ENCODE measurements at places on chromosomes 4 and X.

GRCh38 chr4:119038116-119038841 is 97.4 kb upstream of the MYOZ2 start:
- DNase-seq, result no peak

- DNase-seq, result no peak
Observed at GRCh38 chrX:137352101-137352660, 213.7 kb upstream of the ZIC3 start.

DNA sequence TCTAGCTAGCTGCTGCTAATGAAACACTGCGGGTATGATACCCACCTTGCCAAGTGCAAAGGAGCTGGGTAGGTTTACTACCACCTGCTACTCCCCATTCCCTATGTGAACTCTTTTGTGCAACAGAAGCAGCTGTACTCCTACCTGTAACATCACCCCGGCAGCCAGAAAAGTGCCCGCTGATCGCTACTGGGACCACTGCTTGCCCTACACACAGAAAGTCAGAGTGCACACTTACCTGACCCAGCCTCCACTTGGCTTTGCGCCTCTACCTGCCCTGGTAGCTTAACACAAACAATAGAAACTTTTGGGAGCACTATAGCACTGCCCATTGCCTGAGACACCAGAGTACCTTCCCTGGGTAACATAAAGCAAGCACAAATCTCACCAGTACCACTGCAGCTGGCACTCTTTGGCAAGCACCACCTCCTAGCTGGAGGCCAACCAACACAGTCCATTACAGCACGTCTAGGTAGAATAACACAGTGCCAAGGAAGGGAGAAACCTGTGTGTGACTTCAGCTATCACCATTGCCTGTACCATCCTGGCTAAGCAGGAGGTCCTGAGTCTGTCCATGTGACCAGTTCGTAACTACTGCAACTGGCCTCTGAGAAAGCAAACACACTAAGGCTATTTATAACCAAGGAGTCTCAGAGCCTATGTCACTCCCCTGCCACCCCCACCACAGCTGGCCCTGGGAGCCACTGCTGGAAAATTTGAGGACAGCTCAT is 80.1 kb downstream of the CENPC start:
- DNase-seq, result no peak

GRCh38 chrX:10142041-10142599 is 14.7 kb upstream of the CLCN4 start:
- no peak for DNase-seq

DNA sequence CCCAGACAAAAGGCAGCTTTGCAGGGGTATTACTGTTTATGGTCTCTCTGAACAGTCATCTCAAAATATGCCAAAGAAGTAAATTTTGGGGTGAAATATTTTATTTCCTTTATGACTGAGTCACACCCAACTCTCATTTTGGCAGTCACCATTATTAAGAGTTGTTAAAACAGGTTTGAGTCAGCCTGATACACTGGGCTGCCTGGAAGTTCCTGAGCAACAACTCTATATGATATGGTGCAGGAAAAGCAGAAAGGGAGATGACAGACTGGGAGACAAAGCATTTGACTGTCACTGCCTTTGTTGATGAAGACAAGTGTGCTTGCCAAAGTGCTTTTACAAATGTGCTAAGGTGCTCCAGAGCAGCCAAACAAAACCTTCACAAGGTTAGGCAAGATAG is 1263.5 kb downstream of the PCDH7 start:
- no peak for DNase-seq

DNA sequence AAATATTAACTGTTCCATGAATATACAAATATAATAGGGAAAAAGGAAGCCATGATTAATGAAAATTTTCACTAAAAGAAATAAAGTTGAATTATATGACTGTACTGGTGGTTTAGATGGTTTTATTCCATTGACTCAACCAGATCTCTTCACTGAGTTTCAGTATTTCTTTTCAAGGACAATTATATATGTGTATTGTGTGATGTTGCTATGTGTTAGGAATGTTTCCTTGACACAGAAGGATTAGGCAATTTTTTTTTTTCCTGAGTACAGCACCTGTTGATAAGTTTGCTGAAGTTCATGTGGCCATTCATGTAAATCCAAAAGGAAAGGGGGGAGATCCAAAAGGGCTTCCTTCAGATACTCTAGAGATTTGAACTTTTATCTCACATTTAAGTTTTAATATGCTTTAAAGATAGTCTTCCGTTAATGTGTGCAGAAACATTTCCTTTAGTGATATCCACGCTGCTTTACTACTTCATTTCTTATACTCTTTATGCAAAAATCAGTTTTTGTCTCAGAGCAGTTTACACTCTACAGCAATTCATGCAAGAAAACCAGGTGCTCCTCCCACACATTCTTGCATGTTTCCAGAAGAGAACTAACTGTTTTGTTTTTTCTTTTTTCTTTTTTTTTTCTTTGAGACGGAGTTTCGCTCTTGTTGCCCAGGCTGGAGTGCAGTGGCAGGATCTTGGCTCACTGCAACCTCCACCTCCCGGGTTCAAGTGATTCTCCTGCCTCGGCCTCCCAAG is 249.1 kb downstream of the RPA4 start:
- no peak for DNase-seq

- DNase-seq, result no peak
Observed at GRCh38 chr4:140971077-140971792, 162.0 kb downstream of the RNF150 start.
